Lung (tissue), 17 donors: ENCODE measurements at places on chromosomes 1 and 21. TPM values are rescaled to one million over a fixed set of nuclear protein-coding genes. Genes with fewer than 3 reads are reported as not detected.

Gene SLC30A10
- total RNA-seq, result not detected

Gene JAM2
- total RNA-seq, result 57.1 TPM

Gene ACP6
- 14.2 TPM for total RNA-seq

DNA sequence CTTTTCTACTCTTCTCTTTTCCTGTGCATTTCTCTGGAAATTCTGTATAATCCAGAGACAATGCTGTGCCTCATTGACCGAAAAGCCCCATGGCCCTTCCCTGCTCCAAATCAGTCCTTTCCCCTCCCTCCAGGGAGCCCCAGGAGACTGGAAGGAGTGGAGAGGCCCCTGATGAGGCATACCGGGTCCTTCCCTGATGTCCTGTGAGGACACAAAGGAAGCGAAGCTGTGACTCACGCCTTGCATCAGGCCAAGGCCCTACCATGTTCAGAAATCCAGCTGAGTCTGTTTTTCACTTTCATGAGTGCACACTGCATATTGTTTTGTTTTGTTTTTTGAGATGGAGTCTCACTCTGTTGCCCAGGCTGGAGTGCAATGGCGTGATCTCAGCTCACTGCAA, 38.7 kb upstream of the BECN2 start:
- DNase-seq, result no peak
- no peak overlapping the region for H3K27ac ChIP-seq
- H3K36me3 ChIP-seq, result no peaks in the 10 kb centered on the region

Gene ANXA9
- 1.0 TPM for total RNA-seq

Gene SERTAD4
- 3.4 TPM for total RNA-seq

- no peaks in the 10 kb centered on the region for H3K27me3 ChIP-seq
- peak overlapping the region; percentile 16 for H3K27ac ChIP-seq
- no peaks in the 10 kb centered on the region for H3K4me1 ChIP-seq
- no peak overlapping the region for H3K4me3 ChIP-seq
Measured at GRCh38 chr1:16967095-16967575, 13.3 kb downstream of the MFAP2 start.

DNA sequence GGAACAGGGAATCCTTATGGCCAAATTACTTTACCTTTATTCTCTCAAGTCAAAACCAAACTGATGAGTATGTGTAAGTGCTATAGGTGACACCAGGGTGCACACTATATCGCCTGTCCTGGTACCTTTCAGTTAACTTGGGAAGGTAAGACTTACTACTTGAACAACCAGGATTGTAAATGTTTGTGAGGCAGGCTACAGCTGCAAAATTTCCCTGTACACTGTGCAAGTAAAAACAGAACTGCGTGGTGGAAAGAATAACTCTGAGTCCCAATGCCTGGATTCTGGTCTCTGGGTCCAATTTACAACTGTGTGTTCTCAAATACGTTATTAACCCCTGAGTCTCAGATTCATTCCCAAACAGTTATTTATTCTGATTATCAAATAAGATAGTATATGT, 73.5 kb downstream of the TENT5C start:
- DNase-seq, result no peak
- no peaks in the 10 kb centered on the region for H3K27me3 ChIP-seq
- H3K4me3 ChIP-seq, result no peak overlapping the region
- no peaks in the 10 kb centered on the region for H3K36me3 ChIP-seq

GRCh38 chr1:17400725-17401341, 28.8 kb downstream of the PADI6 start:
- no peak overlapping the region for H3K27ac ChIP-seq
- no peak overlapping the region for H3K4me3 ChIP-seq
- H3K4me1 ChIP-seq, result no peaks in the 10 kb centered on the region
- no peaks in the 10 kb centered on the region for H3K27me3 ChIP-seq
